Left lung (tissue), 14 donors: ENCODE measurements at places on chromosomes 3 and 15. TPM values are rescaled to one million over a fixed set of nuclear protein-coding genes. Genes with fewer than 3 reads are reported as not detected.
A peak's percentile ranks its signal among the peaks of the same experiment; 100 is the strongest.

BUB1B gene
- 4.6 TPM for total RNA-seq

DNA sequence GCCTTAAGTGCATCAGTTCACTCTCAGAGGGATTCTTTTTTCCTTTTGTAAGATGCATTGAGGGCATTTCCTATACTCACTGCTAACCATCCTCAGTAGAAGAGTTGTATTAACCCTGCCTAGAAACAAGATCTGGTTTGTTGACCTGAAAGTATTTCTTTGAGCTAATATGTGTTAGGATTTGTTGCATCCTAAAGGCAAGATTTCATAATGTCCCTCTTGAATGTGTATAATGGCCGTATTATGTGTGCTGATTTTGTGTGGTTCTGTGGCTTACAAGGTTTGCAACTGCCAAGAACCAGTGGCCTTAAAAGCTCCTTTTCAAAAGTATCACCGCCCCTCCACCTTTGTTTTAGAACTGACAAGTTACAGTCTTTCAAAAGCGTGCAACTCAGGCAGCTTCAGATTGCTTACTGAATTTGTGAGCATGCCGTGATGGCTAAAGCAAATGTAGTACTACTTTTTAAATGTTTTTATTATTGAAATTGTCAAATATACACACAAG lies 182.0 kb upstream of the BHLHE40 start:
- H3K4me3 ChIP-seq = no peak overlapping the region
- no peak overlapping the region for H3K27ac ChIP-seq
- peaks cover 3% of the 10 kb centered on the region for H3K36me3 ChIP-seq
- DNase-seq = no peak
- H3K27me3 ChIP-seq = no peaks in the 10 kb centered on the region
- no peaks in the 10 kb centered on the region for H3K4me1 ChIP-seq

- H3K27me3 ChIP-seq = no peaks in the 10 kb centered on the region
- peak overlapping the region; percentile 74 for H3K27ac ChIP-seq
- peaks cover 29% of the 10 kb centered on the region for H3K4me1 ChIP-seq
- H3K36me3 ChIP-seq = no peaks in the 10 kb centered on the region
- H3K4me3 ChIP-seq = no peak overlapping the region
These were observed 13.5 kb downstream of the SNX33 start for GRCh38 chr15:75661100-75661755.

DNA sequence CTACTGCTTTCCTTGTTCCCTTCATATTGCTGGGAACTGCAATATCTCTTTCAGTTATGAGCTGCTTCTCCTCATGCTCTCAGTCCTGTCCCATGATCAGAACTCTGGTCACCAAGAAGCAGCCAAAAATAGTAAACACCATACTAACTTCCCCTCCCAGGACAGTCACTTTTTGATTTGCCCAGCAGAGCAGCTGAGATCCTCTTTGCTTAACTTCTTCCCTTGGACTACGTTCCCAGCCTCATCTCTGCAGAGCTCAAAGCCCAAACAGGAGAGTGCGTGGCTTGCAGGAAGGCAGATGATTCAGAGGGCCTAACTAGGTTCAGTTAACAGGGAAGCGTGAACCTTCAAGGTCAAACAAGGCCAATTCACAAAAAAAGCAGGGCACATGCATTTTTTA lies 153.2 kb downstream of the CTNNB1 start:
- no peak for DNase-seq
- no peaks in the 10 kb centered on the region for H3K4me1 ChIP-seq
- no peak overlapping the region for H3K4me3 ChIP-seq
- H3K27me3 ChIP-seq = no peaks in the 10 kb centered on the region
- H3K27ac ChIP-seq = no peak overlapping the region
- no peaks in the 10 kb centered on the region for H3K36me3 ChIP-seq

DNA sequence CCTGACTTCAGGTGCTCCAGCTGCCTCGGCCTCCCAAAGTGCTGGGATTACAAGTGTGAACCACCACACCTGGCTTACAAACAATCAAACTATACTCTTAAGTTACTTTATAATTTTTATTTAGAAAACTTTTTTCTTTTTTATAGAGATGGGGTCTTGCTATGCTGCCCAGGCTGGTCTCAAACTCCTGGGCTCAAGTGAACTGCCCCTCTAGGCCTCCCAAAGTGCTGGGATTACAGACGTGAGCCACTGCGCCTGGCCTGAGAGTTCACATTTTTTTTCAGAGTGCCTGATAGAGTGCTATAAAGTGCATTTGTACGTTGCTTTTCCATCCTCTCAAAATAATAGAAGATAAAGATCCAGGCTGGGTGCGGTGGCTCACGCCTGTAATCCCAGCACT lies 102.0 kb upstream of the TBL1XR1 start:
- no peaks in the 10 kb centered on the region for H3K36me3 ChIP-seq
- no peak overlapping the region for H3K27ac ChIP-seq
- H3K4me1 ChIP-seq = peaks cover 10% of the 10 kb centered on the region
- no peak for DNase-seq
- no peak overlapping the region for H3K4me3 ChIP-seq

DNA sequence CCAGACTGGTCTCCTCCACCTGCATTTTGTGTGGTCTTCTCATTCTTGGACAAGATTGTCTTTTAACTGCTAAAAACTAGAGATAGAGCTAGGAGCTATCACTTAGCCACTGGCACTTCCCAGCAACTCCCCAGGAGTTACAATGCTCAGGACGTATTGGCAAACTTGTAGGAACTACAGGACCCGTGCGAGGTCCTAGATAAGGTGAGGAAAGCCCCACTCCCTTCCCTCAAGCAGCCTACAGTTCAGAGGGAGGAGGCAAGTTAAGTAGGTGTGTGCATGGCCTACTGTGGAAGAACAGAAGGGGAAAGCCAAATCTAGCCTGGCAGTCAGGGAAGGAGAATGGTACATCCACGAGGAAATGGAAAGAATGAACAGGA lies 504.7 kb upstream of the PROK2 start:
- H3K4me3 ChIP-seq = no peak overlapping the region
- H3K4me1 ChIP-seq = no peaks in the 10 kb centered on the region
- no peak for DNase-seq
- no peak overlapping the region for H3K27ac ChIP-seq

DNA sequence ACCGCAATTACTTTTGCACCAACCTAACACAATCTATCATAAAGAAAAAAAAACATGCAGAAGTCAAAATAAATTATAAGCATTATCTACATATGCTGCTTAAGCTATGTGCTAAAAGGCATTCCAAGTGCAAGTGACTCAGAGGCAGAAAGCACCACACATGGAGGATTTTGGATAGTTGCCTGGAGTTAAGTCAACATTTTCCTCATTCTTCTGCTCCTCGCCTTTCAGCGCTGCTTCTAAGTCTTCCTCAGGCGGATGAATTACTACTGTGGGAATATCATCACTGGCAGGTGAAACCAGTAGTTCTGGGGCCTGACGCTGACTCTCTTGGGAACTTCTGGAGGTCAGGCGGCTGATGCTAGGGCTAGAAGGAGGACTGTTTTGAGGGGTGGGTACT lies 53.1 kb downstream of the SLC4A7 start:
- no peaks in the 10 kb centered on the region for H3K4me1 ChIP-seq
- no peak overlapping the region for H3K27ac ChIP-seq
- DNase-seq = no peak
- H3K36me3 ChIP-seq = no peaks in the 10 kb centered on the region

DNA sequence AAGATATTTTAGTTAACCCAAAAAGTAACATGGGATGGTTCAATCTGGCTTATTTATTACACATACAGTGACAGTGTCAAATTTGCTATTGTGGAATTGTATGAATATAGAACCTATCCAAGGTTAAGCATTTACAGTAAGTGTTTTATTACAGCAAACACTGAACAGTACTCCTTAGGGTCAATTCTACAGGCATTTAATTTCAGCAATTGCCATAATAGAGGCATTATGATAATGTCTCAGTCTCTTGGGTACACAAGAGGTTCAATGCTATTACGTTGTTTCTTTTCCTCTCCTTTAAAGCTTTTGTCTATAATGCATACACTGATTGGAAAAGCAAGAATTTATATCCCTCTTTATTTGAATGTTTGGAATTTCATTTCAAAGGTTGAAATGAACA lies 275.7 kb upstream of the NAALADL2 start:
- H3K4me1 ChIP-seq = no peaks in the 10 kb centered on the region
- no peaks in the 10 kb centered on the region for H3K27me3 ChIP-seq
- H3K4me3 ChIP-seq = no peak overlapping the region
- no peaks in the 10 kb centered on the region for H3K36me3 ChIP-seq
- H3K27ac ChIP-seq = no peak overlapping the region

GRCh38 chr3:115190747-115191146 lies 43.7 kb upstream of the ZBTB20 start:
- H3K36me3 ChIP-seq = no peaks in the 10 kb centered on the region
- H3K27ac ChIP-seq = no peak overlapping the region
- no peaks in the 10 kb centered on the region for H3K27me3 ChIP-seq
- no peak for DNase-seq
- H3K4me1 ChIP-seq = no peaks in the 10 kb centered on the region

GRCh38 chr3:16412192-16412800 lies 101.2 kb downstream of the RFTN1 start:
- no peaks in the 10 kb centered on the region for H3K27me3 ChIP-seq
- peaks cover 4% of the 10 kb centered on the region for H3K4me1 ChIP-seq
- no peaks in the 10 kb centered on the region for H3K36me3 ChIP-seq
- no peak for DNase-seq
- no peak overlapping the region for H3K27ac ChIP-seq

- no peak overlapping the region for H3K4me3 ChIP-seq
- H3K4me1 ChIP-seq = no peaks in the 10 kb centered on the region
- H3K27ac ChIP-seq = no peak overlapping the region
- H3K36me3 ChIP-seq = peaks cover 95% of the 10 kb centered on the region
These were observed 14.7 kb downstream of the UQCC5 start for GRCh38 chr3:52551118-52551517.
